Activated T-helper 9 cell treated with anti-CD3 and anti-CD28 coated beads, Interleukin-2, amount 50 U/mL, for 16 hours (primary cell): ENCODE measurements at places on chromosomes 11 and 22.

GRCh38 chr11:92295175-92296137 lies 70.8 kb downstream of the FAT3 start:
- DNase-seq: no peak

DNA sequence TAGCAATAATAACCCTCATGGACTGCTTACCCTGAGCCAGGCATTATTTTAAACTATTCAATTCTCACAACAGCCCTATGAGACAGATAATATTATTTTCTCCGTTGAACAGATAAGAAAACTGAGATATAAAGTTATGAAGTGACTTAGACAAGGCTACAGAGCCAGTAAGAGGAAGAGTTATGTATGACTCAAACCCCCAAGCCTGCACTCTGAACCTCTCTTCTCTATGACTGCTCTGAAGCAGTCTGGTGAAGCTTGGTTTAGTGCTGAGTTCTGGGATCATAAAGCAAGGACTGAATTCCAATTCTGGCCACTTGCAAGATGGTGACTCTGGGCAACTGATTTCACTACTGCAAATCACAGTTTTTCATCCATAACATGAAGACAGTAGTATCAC lies 34.5 kb downstream of the TNKS1BP1 start:
- no peak for DNase-seq

DNA sequence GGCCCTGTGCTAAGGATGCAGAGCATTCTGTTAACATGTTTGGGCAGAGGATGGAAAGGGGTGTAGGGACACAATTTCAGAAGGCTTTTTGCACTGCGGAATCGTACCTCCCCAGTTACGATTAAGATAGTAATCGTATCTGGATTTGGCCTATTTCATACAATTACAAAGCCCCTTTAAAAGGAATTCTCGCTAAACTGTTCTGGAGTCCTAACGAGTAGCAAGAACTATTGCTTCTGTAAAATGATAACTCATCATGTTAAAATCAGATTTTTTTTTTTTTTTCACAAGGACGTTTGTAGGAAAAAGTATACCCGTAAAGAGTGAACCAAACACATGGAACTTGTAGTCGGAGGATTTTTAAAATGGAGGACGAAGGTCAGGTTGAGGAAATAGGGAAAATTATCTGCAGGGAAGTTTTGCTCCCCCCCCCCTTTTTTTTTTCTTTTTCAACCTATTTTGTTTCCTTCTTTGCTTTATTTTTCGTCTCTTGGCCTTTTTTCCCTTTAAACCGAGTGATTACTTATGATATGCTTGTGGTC lies 934 bp downstream of the HSD17B12 start:
- DNase-seq: no peak

- no peak for DNase-seq
These were observed 333.5 kb downstream of the BUD13 start for GRCh38 chr11:116439361-116439677.

DNA sequence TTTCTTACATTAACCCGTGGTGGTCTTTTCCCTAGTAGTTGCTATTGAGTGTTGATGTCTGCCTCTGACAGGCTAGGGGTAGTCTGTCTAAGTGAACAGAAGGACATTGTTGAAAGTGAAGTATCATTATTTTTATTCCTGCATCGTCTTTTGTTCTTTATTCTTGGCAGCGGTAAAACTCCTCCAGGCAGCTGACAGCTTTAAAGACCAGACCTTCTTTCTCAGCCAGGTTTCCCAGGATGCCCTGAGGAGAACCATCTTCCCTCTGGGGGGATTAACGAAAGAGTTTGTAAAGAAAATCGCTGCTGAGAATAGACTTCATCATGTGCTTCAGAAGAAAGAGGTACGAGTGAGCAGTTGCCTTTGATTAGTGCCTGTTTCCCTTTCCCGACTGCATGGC lies 14.6 kb downstream of the TRMU start:
- DNase-seq: no peak

DNA sequence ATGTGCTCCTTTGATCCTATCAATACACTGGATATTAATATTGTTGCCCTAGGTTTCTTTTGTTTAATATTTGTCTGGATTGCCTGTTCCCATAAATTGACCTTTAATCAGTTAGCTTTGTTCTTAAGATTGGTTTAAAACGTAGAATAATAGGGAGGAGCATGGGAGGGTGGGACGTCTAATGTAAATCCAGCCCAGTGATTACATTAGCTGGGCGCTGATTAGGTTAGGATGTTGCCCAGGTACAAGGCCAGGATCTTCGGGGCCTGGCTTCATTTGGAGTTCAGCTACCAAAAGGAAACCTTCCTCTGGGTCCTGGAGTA lies at the start of gene SRSF8:
TSS of gene SRSF8 (plus strand) at position 204 of the 323 bp plus-strand sequence. CDS start 308 bp downstream, outside the sequence.
- DNase-seq: no peak

GRCh38 chr22:33002035-33002434 lies 56.1 kb downstream of the SYN3 start:
- no peak for DNase-seq

- no peak for DNase-seq
These were observed 35.8 kb downstream of the UVRAG start for GRCh38 chr11:75850787-75851186.

DNA sequence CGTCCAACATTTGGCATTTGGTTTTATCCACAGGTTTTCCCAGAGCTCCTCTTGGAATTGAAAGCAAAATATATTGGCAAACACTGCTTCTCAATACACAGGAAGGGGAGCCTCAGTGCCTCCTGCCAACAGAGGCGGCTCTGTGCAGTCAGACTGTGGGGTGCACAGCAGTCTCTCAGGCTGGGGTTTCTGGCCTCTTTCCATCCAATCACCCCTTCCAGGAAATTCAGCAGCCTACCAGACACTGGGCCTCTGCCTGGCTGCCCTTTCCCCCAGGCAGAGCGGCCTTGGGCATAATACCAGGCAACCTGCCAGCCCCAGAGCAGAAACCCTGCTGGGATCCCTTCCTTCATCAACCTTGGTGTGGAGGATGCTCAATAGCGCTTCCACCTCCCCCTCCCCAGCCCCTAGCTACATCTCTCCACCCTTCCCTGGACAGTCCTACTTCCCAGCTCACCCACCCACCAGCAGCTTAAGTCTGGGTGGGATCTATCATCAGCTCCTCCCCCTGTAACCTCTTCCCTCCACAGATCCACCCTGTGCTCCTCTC lies 17.8 kb upstream of the RAPSN start:
- no peak for DNase-seq

- DNase-seq: no peak
These were observed 19.5 kb downstream of the ARFGAP3 start for GRCh38 chr22:42837556-42837955.

- no peak for DNase-seq
These were observed 146.4 kb upstream of the UBASH3B start for GRCh38 chr11:122509091-122509490.

- no peak for DNase-seq
These were observed 2.9 kb upstream of the TUBGCP6 start for GRCh38 chr22:50247748-50248147.

- DNase-seq: no peak
These were observed 5.9 kb downstream of the YWHAH start for GRCh38 chr22:31950226-31950625.

- no peak for DNase-seq
These were observed 1.2 kb downstream of the AIP start for GRCh38 chr11:67483831-67484665.

DNA sequence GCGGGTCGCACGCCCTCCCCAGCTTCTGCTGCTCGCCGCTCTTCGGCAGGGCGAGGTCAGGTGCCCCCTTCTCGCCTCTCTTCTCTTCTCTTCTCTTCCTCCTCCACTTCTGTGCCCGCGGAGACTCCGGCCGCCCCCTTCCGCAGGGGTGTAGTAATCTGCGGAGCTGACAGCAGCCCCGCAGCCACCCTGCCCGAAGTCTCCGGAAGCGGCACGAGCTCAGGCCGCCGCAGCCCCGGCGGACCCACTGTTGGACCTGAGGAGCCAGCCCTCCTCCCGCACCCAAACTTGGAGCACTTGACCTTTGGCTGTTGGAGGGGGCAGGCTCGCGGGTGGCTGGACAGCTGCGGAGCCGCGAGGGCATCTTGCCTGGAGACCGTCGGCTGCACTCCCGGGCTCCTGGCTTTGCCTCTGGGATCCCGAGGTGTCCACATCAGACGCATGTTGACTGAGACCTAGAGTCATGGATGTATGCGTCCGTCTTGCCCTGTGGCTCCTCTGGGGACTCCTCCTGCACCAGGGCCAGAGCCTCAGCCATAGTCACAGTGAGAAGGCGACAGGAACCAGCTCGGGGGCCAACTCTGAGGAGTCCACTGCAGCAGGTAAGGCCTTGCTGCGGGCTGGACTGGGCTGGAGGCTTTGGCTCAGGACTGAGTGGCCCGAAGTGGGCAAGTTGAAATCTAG lies 486 bp downstream of the STIM1 start:
- no peak for DNase-seq

DNA sequence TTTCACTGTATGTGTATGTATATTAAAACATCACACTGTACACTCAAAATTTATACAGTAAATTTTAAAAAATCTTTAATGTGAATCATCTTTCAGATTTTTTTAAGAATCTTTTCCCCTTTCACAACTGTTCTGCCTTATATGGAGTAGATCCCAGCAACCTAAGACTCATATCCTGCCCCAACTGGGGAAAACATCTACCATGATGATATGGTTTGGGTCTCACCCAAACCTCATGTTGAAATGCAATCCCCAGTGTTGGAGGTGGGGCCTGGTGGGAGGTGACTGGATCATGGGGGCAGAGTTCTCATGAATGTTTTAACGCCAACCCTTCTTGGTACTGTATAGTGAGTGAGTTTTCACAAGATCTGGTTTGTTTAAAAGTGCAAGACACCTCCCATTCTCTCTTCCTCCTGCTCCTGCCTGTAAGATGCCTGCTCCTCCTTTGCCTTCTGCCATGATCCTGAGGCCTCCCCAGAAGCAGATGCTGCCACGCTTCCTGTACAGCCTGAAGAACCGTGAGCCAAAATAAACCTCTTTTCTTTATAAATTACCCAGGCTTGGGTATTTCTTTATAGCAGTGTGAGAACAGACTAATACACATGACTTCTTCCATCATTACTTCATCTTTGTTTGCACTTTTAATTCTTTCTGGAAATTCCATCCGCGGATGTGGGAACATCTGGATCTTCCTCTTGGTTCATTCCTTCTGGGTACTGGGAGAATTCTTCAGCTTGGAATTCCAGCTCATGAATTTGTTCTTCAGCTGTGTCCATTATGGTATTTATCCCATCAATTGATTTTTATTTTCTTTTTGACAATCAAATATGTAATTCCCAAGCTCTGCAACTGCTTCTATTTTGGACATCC lies 36.9 kb downstream of the LINC01488 start:
- DNase-seq: no peak
